Renal cortical epithelial cell (primary cell): ENCODE measurements at places on chromosomes 3 and 15. TPM values are rescaled to one million over a fixed set of nuclear protein-coding genes. Genes with fewer than 3 reads are reported as not detected.

GRCh38 chr3:10387881-10388609 lies 67.1 kb upstream of the SEC13 start:
- no peak for DNase-seq

C3orf20 gene
- not detected in 2 replicates for total RNA-seq

GRCh38 chr3:171566803-171567422 lies 106.7 kb upstream of the TNIK start:
- DNase-seq: peak; percentile 61

GABRR3 gene
- not detected in 2 replicates for total RNA-seq

GAP43 gene
- not detected in 2 replicates for total RNA-seq

TNFAIP8L3 gene
- 0.35 and 0.40 TPM in 2 replicates for total RNA-seq

DNA sequence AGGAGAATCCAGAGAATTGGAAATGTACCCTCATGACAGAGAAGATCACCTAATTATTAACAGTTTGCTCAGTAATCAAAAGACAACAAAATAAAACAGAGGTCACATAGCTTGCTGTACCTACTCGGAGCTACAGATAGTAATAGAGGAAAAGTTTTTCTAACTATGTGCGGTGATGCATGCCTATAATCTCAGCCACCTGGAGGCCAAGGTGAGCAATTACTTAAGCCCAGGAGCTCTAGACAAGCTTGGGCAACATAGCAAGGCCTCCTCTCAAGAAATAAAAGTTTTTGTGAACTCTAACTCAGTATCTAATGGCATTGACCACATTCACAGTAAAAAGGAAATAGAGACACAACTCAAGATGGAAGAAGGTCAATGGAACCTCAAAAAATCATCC lies 243.6 kb downstream of the ATP8B4 start:
- no peak for DNase-seq
